ENCODE measurements at places on chromosomes 1 and 21.

DNA sequence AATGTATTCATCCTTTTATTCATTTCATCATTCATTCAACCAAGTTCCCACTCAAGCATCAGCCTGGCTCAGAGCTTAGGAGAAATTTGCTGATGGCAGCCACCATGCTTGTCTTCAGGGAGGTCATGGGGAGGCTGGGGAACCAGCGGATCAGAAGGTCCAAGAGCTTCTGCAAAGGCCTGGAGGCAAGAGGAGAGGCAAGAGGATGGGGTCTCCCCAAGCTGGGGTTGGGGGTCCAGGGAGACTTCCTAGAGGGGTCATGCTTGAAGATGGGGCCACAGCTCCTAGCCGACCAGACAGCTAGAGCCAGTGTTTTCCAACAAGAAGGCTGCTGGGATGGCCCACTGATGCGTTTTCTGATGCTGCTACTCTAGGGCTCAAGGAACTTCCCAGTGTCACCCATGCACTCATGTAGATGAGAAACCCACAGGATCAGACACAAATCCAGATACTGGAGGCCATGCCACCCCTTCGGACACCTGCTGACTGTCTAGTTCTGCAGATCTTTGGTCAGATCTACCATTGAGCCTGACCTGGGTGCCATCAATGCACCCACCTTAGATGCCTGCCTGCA, 315.2 kb downstream of the AJAP1 start:
- DNase-seq = no peak

GRCh38 chr1:245829194-245829593, 674.4 kb downstream of the KIF26B start:
- DNase-seq = no peak

DNA sequence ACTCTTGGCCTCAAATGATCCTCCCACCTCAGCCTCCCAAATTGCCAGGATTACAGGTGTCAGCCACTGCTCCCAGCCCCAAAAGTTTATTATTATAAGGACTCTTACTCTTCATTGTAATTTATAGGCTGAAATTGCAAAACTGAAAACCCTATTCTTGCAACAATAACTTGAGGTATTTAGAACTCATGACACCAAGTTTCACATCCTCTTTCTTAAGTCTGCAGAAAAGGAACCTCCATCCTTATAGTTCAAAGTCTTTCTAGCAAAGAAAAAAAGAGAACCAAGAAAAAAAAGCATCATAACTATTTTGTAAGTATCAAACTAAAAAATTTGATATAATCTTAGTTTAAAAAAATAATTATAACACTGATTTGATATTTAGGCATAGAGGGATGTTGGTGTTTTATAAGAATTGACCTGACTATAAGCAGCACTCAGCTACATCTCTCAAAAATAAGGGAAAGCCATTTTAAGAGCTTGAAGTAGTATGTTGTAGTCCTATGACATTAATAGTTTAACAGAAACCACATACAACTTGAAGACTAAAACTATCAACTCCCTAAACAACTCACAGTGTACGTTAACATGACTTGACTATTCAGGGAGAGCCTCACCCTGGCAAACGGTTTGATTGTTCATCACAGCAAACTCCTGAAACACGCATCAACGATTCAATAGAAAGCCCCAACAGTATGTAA, 122.4 kb downstream of the AKT3 start:
- no peak for DNase-seq

GRCh38 chr21:39479164-39479813, 27.5 kb downstream of the SH3BGR start:
- DNase-seq = no peak

DNA sequence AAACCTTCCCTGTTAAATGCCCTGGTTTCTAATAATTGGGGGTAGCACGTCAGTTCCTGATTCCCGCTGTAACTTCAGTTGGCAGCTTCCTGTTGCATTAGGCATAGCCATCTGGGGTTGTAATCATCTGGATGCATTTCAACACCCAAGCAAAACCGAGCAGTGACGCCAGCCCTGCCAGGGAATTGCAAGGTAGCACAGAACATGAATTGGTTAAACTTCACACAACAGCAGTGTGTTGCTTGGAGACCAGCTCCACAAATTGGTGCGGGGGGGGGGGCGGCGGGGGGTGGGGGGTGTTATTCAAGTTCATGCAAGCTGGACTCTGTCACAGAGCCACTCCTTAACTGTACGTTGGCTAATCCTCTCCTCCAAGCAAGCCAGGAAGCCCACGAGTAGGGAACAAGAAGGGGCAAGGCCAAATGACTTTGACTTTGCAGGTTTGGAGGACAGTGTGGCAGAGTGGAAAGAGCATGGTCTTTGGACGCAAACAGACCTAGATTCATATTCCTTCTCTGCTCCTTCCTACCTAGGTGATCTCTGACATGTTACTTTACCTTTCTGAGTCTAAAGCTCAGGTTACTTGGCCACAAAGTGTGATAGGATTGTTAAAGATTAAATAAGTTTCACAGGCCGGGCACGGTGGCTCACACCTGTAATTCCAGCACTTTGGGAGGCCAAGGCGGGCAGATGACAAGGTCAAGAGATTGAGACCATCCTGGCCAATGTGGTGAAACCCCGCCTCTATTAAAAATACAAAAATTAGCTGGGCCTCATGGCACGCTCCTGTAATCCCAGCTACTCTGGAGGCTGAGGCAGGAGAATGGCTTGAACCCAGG, 4.7 kb downstream of the LAX1 start:
- DNase-seq = no peak

- no peak for DNase-seq
Observed at GRCh38 chr21:42207426-42207825, 11.5 kb upstream of the ABCG1 start.

GRCh38 chr1:61083013-61083806, 849 bp downstream of the NFIA start:
- no peak for DNase-seq

DNA sequence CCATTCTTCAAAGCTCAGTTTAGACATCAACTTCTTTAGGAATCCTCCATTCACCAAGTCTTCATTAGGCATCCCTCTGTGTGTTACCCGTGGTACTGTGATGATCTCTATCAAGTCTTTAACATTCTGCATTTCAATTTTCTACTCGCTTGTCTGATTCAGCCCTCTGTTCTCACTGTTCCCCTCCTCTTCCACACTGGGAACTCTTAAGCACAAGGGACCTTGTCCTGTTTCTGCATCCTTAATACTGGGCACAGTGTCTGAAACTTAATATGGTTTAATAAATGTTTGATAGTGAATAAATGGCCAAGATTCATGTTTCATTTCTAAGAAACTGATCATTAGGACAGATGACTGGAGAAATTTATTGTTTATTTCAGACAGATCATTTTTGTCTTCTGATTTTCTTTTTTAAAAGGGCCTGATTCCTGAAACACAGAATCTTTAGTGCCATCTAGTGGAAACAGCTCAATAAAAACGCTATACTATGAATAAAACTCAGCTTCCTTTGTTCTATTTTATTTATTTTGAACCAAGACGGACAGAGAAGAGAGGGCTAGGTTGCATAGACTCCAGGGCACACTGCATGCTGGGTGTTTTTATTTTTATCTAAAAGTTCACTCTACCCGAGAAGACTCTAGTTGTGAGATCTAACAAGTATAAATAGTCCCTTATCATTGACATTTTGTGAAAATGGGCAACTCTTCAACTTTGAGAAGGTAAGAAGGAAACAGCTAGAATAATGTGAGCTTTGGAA, 7.0 kb upstream of the TRIM45 start:
- no peak for DNase-seq

DNA sequence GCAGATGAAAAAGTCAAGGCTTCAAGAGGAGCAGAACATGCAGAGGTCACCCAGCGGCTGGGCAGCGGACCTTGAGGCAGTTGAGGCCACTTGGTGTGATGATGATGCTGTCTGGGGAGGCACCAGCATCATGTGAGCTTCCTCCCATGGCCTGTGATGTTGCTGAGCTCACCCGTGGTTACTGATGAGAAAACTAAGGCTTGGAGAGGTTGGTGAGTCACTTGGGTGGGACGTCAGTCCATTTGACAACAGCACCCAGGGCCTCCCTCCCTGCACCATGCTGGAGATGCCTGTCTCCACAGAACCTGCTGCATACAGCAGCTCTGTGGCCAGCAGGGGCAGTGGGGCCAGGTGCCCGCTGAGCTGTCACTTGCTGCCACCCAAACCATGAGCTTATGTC, 146.8 kb downstream of the NPHP4 start:
- DNase-seq = no peak

- no peak for DNase-seq
Observed at GRCh38 chr21:35853321-35854239, 206.7 kb downstream of the SETD4 start.

DNA sequence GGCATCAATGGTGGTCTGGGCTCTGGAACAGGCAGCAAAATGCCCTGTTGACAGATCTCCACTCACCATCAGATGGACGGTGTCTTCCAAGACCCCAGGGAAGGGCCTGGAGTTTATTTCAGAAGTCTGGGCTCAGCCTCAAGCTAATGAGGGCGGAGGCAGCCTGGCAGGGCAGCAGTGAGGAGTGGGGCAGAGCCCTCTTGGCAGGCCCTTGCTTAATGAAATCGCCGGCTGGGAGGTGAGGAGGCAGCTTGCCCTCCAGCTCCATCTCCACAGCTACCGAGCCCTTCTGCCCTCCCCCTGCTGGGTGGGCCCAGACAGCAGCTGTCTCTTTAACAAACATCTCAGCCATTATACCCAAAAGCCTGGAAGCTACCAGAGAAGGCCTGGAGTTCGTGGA, 22.0 kb upstream of the GRIK3 start:
- no peak for DNase-seq

DNA sequence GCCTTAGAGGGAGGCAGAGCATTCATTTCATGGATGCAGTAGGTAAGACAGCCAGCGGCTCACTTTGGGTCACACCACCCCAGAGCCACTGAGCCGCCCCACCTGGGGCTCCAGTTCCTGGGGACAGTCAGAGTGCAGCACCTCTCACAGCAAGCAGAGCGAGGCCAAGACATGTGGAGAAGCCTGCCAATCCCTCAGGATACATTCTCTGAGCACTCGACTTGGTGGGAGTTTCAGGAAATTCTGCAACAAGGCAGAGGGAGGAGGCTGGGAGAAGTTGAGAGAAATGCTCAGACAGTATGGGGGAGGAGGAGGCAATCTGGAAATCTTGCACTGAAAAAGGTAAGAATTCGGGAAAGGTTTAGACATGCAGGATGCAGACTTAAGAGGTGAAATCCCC, 60.8 kb upstream of the WLS start:
- DNase-seq = no peak

DNA sequence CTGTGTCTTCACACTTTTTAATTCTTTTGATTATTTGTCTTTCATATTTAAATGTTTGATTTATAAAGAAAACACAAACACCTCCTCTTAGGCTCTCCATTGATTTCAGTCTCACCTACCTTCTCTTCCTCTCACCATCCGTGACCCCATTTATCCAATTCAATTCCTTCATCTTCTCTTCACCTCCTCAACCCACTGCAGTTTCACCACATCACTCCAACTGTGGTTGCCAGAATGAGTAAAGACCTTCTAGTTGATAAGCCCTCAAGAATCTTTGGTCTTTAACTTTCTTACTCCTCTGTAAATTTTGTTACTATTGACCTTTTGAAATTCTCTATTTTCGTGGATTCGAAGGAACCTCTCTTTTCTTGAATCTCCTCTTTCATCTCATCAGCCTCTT, 260.7 kb downstream of the CHRM3 start:
- DNase-seq = no peak

DNA sequence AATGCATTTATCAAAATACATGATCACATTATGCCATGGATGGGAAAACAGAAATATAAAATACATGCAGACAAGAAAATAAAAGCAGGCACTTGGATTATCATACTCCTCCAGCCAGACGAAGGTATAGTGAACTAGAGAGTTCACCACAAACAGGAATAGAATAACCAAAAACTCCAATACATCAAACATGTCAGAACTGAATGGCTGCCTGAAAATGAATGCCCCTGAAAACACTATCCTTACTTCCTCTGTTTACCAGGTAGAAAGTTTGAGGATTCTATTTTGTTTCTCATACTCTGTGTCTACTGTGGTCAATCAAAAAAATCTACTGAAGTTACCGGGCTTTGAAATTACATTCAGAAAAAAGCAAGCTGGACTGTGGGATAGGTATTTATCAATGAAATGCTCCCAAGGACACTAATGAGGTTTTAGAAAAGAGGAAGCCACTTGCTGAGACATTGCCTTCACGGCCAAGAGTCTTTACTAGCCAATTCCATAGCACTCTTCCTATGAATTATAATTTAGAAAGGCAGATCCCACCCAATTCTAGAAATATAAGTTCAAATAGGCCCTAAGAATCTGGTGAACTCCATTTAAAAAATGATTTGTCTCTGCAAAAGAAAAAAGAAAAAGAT, 197.7 kb downstream of the SMYD3 start:
- no peak for DNase-seq

GRCh38 chr1:170578359-170578758, 46.4 kb downstream of the GORAB start:
- DNase-seq = no peak
